Inflammatory macrophage treated with lipopolysaccharide for 4 hours (primary cell): ENCODE measurements at places on chromosomes 16 and 17.

GRCh38 chr17:3818786-3819185 lies 17.8 kb upstream of the ITGAE start:
- no peak for DNase-seq

DNA sequence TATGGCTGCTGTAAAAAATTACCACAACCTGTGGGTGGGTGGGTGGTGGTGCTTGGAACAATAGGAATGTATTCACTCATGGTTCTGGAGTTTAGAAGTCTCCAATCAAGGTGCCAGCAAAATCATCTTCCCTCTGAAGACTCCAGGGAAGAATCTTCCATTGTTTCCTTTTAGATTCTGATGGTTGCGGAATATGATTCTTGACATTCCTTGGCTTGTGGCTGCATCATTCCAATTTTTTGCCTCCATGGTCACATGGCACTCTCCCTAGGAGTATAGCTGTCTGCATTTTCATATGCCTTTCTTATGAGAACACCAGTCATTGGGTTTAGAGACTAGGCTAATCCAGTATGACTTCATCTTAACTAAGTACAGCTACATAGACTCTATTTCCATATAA lies 401.0 kb downstream of the HS3ST3B1 start:
- no peak for DNase-seq

DNA sequence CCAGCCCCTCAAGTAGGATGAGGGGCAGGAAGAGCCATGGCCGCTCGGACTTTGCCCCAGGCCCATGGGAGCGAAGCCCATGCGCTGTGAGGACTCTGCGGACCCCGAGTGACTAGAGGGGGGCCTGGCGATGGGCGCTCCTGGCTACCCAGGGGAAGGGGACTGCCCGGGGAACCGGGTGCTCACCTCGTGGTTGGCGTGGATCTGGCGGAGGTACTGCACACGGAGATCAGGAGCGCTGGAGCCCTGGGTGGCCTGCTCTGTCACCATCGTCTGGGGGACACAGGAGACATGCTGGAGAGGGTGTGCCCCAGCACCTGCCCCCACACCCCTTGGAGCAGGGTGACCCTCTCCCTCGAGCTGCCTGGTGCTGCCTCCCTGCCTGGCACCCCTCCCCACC lies 11.0 kb downstream of the FAAP100 start:
- no peak for DNase-seq

- DNase-seq = no peak
These were observed 6.8 kb upstream of the TCAP start for GRCh38 chr17:39658346-39658745.

- no peak for DNase-seq
These were observed 8.2 kb upstream of the CNGB1 start for GRCh38 chr16:57979006-57979585.

DNA sequence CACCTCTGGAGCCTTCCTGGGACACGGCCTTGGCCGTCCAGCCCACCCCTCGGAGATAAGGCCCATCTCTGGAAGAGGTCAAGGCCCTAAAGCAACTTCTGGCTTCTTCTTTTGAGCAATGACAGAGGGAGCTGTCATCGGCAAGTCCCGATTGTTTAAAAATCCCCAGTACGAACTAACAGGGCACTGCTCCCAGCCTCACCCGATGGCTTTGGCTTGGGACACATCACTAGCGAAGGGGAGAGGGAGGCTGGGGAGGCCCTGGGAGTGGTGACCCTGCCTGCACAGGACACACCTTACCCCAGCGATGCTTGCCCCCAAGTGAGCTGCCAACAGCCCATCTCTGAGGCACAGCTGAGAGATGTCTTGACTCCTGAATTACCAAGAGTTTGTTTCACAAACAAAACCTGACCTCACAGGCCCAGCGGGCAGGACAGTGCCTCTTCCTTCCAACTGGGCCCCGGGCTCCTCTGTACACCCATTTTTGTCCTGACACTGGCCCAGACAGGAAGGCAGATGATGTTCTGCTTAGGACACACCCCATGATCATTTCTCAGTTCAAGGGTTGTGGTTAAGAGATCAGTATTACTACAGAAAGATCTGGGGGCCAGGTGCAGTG lies 4.8 kb downstream of the SYNGR2 start:
- peak; percentile 59 for DNase-seq

DNA sequence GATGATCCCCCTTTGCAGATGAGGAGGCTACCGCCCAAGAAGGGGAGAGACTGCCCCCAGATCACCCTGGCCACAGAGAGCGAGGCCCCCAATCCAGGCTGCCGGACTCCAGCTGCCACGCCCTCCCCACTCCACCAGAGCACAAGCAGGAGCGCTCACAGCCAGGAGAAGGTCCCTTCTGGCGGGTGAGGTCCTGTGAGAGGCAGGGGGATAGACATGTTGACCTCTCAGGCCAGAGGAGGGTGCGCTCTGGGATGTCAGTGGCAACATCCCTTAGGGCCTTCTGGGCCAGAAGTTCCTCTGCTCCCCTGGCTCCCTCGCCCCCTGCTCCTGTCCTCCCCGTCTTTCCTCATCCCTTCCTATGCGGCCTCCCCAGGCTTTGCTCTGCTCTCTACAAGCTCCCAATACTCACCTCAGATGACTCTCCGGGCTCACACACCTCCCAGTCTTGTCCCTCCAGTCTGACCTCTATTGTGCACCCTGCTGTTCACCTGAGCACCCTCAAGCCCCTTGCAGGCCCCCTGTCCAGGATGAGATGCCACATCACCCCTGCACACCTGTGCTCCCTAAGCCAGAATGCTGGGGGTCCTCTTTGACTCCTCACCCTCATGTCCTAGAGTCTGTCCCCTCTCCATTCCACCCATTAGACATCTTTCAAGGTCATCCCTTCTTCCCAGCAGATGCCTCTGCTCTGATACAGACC lies 5.0 kb upstream of the NXPH3 start:
- no peak for DNase-seq

GRCh38 chr16:84072014-84072413 lies 29.4 kb upstream of the SLC38A8 start:
- no peak for DNase-seq

DNA sequence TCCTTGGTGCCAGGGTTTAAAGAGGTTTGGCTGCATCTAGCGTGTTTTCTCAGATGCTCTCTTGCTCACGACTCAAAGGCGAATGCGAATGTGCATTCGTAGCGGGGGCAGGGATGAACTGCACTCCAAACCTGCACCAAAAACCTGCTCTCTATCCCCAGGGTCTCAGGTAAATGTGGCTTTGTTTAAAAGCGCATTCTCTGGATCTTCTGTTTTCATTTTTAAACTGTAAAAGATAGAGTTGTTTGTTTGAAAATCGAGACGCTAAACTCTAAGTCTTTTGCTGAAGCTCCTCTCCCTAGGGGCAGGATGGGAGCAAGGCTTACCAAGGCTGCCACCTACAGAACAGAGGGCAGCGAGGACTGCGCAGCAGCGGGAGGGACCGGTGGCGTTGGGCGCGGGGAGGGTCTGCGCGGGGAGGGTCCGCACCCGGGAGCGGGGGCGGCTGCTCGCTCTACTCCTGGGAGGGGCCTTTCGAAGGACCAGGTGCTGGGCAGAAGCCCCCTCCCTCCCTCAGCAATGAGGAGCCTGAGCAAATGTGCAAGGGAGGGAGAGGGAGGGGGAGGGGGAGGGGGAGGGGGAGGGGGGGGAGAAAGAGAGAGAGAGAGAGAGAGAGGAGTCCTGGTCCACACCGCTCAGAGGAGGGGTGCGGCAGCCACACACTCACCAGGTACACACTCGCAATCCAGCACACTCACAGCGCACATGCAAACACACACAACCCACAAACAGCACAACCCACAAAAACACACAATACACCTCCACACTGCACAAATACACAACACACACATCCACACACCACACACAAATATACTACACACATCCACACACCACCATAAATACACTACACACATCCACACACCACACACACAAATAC lies 142.8 kb downstream of the GRIN2A start:
- DNase-seq = no peak

- DNase-seq = no peak
These were observed 9.0 kb downstream of the GAA start for GRCh38 chr17:80110447-80110812.
